ENCODE measurements at places on chromosomes 13 and 19. TPM values are rescaled to one million over a fixed set of nuclear protein-coding genes. Genes with fewer than 3 reads are reported as not detected.

The ADGRE3 gene
- not detected for total RNA-seq

The ETV2 gene
- total RNA-seq = 1.6 TPM

The SBK3 gene
- not detected for total RNA-seq

DNA sequence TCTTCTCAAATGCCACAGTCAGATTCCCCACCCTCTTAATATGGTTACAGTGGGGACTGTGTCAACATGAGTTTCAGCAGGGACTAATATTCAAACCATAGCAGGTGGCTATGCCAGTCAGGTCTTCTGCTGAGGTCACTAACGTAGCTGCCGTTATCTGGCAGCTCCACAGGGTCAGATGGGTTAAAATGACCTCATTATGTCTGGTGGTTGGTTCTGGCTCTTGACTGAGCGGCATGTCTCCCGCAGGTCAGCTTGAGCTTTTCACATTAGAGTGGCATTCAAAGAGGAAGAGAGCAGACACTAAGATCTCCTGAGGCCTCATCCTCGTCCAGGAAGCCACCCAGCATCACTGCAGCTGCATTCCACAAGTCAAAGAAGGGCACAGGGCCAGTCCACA is 21.4 kb upstream of the IPO5 start:
- no peak overlapping the region for H3K4me3 ChIP-seq
- H3K4me1 ChIP-seq = no peaks in the 10 kb centered on the region
- H3K27me3 ChIP-seq = peaks cover 9% of the 10 kb centered on the region
- DNase-seq = no peak
- H3K36me3 ChIP-seq = no peaks in the 10 kb centered on the region
- H3K27ac ChIP-seq = no peak overlapping the region

GRCh38 chr13:59671881-59672280 is 491.8 kb downstream of the DIAPH3 start:
- no peak for DNase-seq
- H3K36me3 ChIP-seq = no peaks in the 10 kb centered on the region
- peaks cover 6% of the 10 kb centered on the region for H3K4me1 ChIP-seq
- H3K4me3 ChIP-seq = no peak overlapping the region

DNA sequence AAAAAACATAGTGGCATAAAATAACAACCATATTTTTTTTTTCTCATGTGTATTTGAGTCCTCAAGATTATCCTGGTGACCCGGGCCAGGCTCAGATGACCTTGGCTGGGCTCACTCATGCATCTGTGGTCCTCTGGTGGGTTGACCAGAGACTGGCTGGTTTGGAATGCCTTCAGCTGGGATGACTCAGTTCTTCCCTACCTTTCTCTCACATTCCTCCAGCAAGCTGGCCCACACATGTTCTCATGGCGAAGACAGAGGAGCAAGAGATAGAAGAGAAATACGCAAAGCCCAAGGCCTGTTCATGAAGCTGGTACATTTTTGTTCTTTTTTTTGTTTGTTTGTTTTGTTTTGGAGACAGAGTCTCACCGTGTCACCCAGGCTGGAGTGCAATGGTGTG is 14.3 kb upstream of the ZNF541 start:
- H3K36me3 ChIP-seq = peaks cover 7% of the 10 kb centered on the region
- H3K4me3 ChIP-seq = no peak overlapping the region
- H3K27me3 ChIP-seq = peaks cover 9% of the 10 kb centered on the region
- no peak overlapping the region for H3K27ac ChIP-seq
- DNase-seq = no peak

- peak within 1 kb of the TSS; percentile 97 for H3K4me3 ChIP-seq
- H3K27me3 ChIP-seq = no peaks in the 10 kb centered on the region
- H3K4me1 ChIP-seq = peaks cover 28% of the 10 kb centered on the region
- peaks cover 44% of the 10 kb centered on the region for H3K36me3 ChIP-seq
Measured at GRCh38 chr19:9435279-9436268, at the start of gene ZNF266. Gene ZNF266 (minus strand): TSS chr19:9435573. CDS start chr19:9420089, 15,484 bp downstream.

DNA sequence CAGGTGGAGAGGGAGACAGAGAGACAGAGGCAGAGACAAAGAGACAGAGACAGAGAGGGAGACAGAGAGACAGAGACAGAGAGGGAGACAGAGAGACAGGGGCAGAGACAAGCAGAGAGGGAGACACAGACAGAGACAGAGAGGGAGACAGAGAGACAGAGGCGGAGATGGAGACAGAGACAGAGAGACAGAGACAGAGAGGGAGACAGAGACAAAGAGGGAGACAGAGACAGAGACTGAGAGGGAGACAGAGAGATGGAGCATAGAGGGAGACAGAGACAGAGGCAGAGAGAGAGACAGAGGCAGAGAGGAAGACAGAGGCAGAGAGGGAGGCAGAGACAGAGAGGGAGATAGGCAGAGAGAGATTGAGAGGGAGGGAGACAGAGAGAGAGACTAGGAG is 29.3 kb downstream of the SBNO2 start:
- H3K4me3 ChIP-seq = no peak overlapping the region
- H3K27me3 ChIP-seq = no peaks in the 10 kb centered on the region
- H3K4me1 ChIP-seq = peaks cover 3% of the 10 kb centered on the region
- peaks cover 33% of the 10 kb centered on the region for H3K36me3 ChIP-seq
- no peak overlapping the region for H3K27ac ChIP-seq

- no peak for DNase-seq
- H3K27ac ChIP-seq = no peak overlapping the region
- H3K4me3 ChIP-seq = no peak overlapping the region
- H3K27me3 ChIP-seq = no peaks in the 10 kb centered on the region
- H3K36me3 ChIP-seq = no peaks in the 10 kb centered on the region
- no peaks in the 10 kb centered on the region for H3K4me1 ChIP-seq
Measured at GRCh38 chr19:31378404-31378803, 29.2 kb upstream of the TSHZ3 start.

DNA sequence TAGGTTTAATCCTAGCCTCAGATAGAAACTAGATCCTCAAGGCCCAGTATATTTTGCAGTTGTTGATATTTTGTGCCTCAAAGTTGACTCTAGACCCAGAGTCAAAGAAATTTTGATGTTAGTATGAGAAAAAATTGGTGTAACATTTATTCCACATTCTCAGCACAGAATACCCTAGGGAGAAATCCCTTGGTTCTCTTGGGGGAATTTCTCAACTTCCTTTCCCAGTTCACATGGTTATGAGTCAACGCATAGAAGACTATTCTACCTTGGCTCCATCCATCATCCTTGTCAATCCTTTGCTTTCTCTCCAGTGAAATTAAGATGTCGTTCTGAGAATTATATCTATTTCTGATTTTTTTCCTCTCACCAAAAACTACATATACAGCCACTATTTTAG is 145.3 kb downstream of the POSTN start:
- H3K27me3 ChIP-seq = no peaks in the 10 kb centered on the region
- no peak overlapping the region for H3K27ac ChIP-seq
- DNase-seq = no peak
- H3K36me3 ChIP-seq = no peaks in the 10 kb centered on the region

DNA sequence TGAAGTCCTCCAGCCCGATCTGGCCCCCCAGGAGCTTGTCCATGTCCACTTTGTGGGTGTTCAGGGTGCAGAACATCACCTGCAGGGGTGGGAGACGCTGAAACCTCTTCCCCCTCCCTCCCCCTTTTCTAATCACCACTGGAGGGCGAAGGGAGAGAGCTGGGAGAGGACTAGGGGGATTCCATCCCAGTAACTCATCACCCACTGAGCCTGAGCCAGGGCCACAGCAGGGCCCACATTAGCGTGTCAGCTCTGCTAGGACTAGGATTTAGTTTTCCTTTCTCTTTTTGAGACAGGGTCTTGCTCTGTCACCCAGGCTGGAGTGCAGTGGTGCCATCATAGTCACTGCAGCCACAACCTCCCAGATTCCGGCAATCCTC is 5.5 kb upstream of the PTGER1 start:
- H3K4me1 ChIP-seq = peaks cover 10% of the 10 kb centered on the region
- no peak overlapping the region for H3K4me3 ChIP-seq
- H3K27me3 ChIP-seq = no peaks in the 10 kb centered on the region
- no peak for DNase-seq
- H3K36me3 ChIP-seq = peaks cover 2% of the 10 kb centered on the region
